Kidney (tissue), 22 donors: ENCODE measurements at places on chromosomes 7 and 10. TPM values are rescaled to one million over a fixed set of nuclear protein-coding genes. Genes with fewer than 3 reads are reported as not detected.

The HYAL4 gene
- not detected for total RNA-seq

The LAMB4 gene
- total RNA-seq, result 1.2 TPM

The GIMAP8 gene
- 24.3 TPM for total RNA-seq

The AQP1 gene
- total RNA-seq, result 291 TPM

The DOCK1 gene
- 81.7 TPM for total RNA-seq

The NPSR1 gene
- total RNA-seq, result not detected

DNA sequence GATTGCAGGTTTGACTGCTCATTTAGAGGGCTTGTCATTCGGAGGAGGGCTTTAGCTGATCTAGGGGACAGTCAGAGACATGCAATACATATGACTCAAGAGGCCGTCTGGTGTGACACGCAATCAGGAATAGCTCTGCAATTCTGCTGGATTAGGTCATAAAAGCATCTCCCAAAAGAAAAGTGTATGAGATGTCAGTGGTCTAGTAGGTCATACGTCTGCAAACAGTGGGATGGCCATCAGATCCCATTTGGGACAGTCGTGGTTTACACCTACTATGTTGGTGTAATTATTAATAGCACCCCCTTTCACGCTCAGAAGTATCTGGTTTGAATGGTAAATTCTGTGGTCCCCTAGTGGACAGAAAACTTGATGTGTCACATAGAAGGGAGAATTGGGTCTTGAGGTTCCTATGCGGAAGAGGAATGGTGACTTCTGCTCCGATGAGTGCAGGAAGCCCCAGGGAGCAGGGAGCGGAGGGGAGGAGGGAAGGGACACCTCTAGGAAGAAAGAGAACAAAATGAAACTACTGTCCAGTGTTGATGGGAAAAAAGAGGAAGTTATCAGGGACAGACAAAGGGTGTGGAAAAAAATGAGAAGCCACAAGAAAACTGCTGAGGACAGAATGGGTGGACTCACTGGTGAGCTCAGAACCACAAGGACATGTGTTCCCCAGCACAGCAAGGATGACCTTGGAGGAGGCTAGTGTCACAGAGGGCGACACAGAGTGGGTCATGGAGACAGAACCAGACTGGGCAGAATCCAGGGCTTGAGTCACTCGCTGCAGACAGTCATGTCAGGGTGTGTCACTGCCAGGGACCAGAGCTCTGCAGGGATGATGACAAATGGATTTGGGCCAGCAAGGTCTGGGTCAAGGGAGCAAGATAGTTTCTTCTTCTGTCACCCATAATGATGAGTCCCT, 59.9 kb downstream of the MAP3K8 start:
- no peaks in the 10 kb centered on the region for H3K4me1 ChIP-seq
- DNase-seq, result no peak
- H3K36me3 ChIP-seq, result no peaks in the 10 kb centered on the region
- no peak overlapping the region for H3K4me3 ChIP-seq

- no peaks in the 10 kb centered on the region for H3K36me3 ChIP-seq
- DNase-seq, result peak; percentile 35
- no peaks in the 10 kb centered on the region for H3K4me1 ChIP-seq
- H3K27ac ChIP-seq, result no peak overlapping the region
- no peaks in the 10 kb centered on the region for H3K27me3 ChIP-seq
Observed at GRCh38 chr10:114881901-114882300, 56.1 kb upstream of the TRUB1 start.

- no peaks in the 10 kb centered on the region for H3K27me3 ChIP-seq
- H3K27ac ChIP-seq, result no peak overlapping the region
- peaks cover 10% of the 10 kb centered on the region for H3K4me1 ChIP-seq
- no peaks in the 10 kb centered on the region for H3K36me3 ChIP-seq
- H3K4me3 ChIP-seq, result no peak overlapping the region
Observed at GRCh38 chr10:28805390-28805789, 128.1 kb downstream of the BAMBI start.

- H3K27ac ChIP-seq, result no peak overlapping the region
- no peaks in the 10 kb centered on the region for H3K27me3 ChIP-seq
- H3K36me3 ChIP-seq, result no peaks in the 10 kb centered on the region
- no peak for DNase-seq
- no peak overlapping the region for H3K4me3 ChIP-seq
Observed at GRCh38 chr7:29190349-29191045, 4.1 kb upstream of the CHN2 start.

DNA sequence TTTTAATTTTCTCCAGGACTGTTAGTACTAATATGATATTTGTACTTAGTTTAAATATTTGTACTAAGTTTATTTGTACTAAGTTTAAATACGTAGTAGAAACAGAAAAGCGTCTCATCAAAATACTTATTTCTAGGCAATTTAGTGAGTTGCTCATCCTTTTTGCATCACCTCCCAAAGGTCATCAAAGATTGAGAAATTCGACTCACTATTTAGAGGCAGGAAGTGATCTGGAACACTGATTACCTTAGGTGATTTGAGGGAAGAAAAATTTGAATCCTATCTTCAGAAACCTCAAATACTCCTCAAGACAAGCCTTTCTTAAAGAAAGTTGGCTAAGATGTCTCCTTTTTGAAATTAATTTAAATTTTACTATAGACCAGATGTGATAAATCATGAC, 14.5 kb downstream of the WNT16 start:
- H3K27ac ChIP-seq, result no peak overlapping the region
- no peaks in the 10 kb centered on the region for H3K4me1 ChIP-seq
- DNase-seq, result no peak
- no peaks in the 10 kb centered on the region for H3K27me3 ChIP-seq

GRCh38 chr10:71912431-71912830, 51.8 kb upstream of the CHST3 start:
- no peaks in the 10 kb centered on the region for H3K36me3 ChIP-seq
- DNase-seq, result no peak
- H3K27me3 ChIP-seq, result no peaks in the 10 kb centered on the region
- no peak overlapping the region for H3K4me3 ChIP-seq
- no peaks in the 10 kb centered on the region for H3K4me1 ChIP-seq

DNA sequence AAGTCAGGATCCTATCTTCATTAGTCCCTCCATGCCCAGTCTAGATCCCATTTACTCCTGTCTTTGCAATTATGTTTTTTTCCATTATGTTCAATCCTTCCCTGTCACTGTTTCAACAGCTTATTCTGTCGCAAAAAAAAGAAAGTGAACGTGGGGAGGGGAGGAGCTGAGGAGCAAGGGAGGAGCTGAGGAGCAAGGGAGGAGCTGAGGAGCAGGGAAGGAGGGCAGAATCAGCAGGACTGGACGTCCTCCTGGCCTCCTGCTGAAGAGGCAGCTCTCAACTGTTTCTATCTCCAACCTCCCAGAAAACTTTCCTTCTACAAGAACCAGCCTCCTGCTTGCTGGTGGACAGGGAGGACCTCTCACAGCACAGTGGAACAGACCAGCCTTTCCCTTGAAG, 26.0 kb downstream of the LARP4B start:
- no peaks in the 10 kb centered on the region for H3K36me3 ChIP-seq
- H3K27me3 ChIP-seq, result no peaks in the 10 kb centered on the region
- DNase-seq, result no peak
- H3K4me1 ChIP-seq, result peaks cover 9% of the 10 kb centered on the region
- H3K27ac ChIP-seq, result no peak overlapping the region
- H3K4me3 ChIP-seq, result no peak overlapping the region

GRCh38 chr10:91555455-91555854, 77.4 kb downstream of the PPP1R3C start:
- H3K27ac ChIP-seq, result no peak overlapping the region
- peaks cover 13% of the 10 kb centered on the region for H3K4me1 ChIP-seq
- no peaks in the 10 kb centered on the region for H3K27me3 ChIP-seq
- no peak for DNase-seq
- H3K36me3 ChIP-seq, result no peaks in the 10 kb centered on the region

DNA sequence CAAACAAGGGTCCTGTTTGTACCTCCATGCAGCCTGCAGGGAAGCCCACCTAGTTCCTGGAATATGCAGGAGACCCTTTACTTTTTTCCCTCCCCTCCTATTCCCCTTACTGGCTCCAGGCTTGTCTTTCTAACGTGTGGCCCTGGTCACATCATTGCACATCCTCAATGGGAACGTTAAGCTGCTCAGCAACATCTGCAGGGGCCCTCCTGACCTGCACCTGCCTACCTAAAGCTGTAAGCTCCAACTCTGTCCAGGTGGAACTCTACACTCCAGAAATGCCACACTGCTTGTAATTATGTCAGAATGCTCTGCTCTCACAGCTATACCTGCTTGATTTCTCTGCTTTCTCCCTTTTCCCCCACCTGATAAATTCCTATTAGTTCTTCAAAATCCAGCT, 72.1 kb downstream of the ARMC3 start:
- DNase-seq, result no peak
- H3K36me3 ChIP-seq, result no peaks in the 10 kb centered on the region
- no peaks in the 10 kb centered on the region for H3K27me3 ChIP-seq
- no peak overlapping the region for H3K4me3 ChIP-seq
- H3K27ac ChIP-seq, result no peak overlapping the region
- no peaks in the 10 kb centered on the region for H3K4me1 ChIP-seq

DNA sequence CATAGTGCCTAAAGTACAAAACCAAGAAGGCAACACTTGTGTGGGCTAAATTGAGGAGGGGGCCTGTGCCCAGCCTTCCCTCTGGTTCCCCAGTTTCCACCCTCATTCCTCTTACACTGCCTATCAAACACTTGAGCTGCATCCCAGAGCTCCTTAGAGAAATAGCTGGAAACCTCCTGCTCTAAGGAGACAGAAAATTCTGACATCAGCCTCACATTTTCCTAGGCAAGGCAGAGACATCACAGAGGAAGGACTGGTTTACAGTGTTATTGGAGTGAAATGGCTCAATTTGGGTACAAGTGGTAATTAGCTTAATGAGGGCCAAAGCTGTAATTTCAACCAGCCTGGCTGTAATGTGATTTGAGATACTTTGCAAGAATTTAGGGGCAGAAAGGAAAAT, 192.3 kb upstream of the AOAH start:
- DNase-seq, result no peak
- H3K27ac ChIP-seq, result no peak overlapping the region
- H3K36me3 ChIP-seq, result no peaks in the 10 kb centered on the region
- no peak overlapping the region for H3K4me3 ChIP-seq
- H3K4me1 ChIP-seq, result no peaks in the 10 kb centered on the region

GRCh38 chr7:151572136-151572535, 52.4 kb upstream of the RHEB start:
- peaks cover 2% of the 10 kb centered on the region for H3K36me3 ChIP-seq
- no peaks in the 10 kb centered on the region for H3K27me3 ChIP-seq
- H3K4me3 ChIP-seq, result no peak overlapping the region
- no peak for DNase-seq
- peaks cover 2% of the 10 kb centered on the region for H3K4me1 ChIP-seq
- H3K27ac ChIP-seq, result no peak overlapping the region

- no peaks in the 10 kb centered on the region for H3K27me3 ChIP-seq
- H3K36me3 ChIP-seq, result no peaks in the 10 kb centered on the region
- no peak overlapping the region for H3K4me3 ChIP-seq
- DNase-seq, result peak; percentile 34
- peaks cover 4% of the 10 kb centered on the region for H3K4me1 ChIP-seq
- H3K27ac ChIP-seq, result no peak overlapping the region
Observed at GRCh38 chr10:78980354-78980753, 88.4 kb upstream of the ZMIZ1 start.

- no peak overlapping the region for H3K4me3 ChIP-seq
- no peaks in the 10 kb centered on the region for H3K27me3 ChIP-seq
- peaks cover 5% of the 10 kb centered on the region for H3K4me1 ChIP-seq
- peak; percentile 84 for DNase-seq
- no peak overlapping the region for H3K27ac ChIP-seq
- no peaks in the 10 kb centered on the region for H3K36me3 ChIP-seq
Observed at GRCh38 chr7:25659841-25660240, 431.6 kb upstream of the NPVF start.

DNA sequence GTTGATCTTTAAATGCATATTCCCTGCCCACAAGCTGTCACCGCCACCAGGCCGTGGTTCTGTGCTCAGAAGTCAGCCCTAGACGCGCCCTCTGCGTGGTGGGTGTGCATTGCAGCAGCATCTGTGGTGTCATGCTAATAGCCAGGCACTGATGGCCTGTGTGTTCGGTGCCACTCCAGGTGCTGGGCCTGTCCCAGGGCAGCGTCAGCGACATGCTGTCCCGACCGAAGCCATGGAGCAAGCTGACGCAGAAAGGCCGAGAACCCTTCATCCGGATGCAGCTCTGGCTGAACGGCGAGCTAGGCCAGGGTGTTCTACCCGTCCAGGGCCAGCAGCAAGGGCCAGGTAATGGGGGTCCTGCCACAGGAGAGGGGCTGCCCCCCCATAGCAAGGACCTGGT, 82.5 kb upstream of the SH2B2 start:
- peaks cover 35% of the 10 kb centered on the region for H3K36me3 ChIP-seq
- H3K4me3 ChIP-seq, result no peak overlapping the region
- no peaks in the 10 kb centered on the region for H3K27me3 ChIP-seq
- no peak for DNase-seq
- peaks cover 3% of the 10 kb centered on the region for H3K4me1 ChIP-seq
- no peak overlapping the region for H3K27ac ChIP-seq

GRCh38 chr10:114408112-114408967, 4.0 kb upstream of the AFAP1L2 start:
- no peak for DNase-seq
- H3K36me3 ChIP-seq, result no peaks in the 10 kb centered on the region
- H3K4me1 ChIP-seq, result peaks cover 11% of the 10 kb centered on the region
- no peak overlapping the region for H3K4me3 ChIP-seq

DNA sequence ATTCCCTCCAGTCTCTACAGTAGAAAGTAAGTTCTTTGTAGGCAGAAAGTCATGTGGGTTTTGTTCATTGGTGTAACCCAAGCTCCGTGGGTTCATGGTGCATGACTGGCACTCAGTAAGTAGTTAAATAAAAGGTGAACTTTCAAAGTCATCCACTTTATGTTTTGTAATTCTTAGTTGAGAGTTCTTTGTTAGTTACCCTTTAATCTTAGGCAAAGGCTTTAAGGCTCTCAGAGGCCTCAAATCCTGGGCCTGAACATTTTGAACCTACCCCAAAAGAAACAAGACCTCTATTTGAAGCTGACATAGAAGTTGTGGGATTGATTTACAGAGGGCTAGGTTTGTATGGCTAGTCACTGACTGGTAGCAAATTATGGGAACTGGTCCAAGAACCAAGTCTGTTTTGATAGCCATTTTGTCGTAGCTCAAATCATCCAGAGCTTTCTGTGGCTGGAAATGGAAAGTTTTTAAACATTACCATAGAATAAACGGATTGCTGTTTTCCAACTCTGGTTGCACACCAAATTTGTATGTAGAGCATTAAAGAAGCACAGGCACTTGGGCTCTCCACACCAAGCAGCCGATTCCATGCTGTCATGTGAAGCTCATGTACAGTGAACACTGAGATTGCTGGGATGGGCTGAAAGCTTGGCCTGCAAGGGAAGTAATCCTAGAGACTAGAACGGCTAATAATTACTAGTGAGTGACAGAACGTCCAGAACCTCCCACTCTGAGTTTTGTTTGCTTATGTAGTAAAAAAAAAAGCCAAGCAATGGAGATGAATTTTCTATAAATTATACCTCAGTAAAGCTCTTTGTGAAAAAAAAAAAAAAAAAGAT, 53.5 kb downstream of the DENND11 start:
- H3K4me3 ChIP-seq, result no peak overlapping the region
- H3K4me1 ChIP-seq, result peaks cover 11% of the 10 kb centered on the region
- peak overlapping the region; percentile 83 for H3K27ac ChIP-seq
- peaks cover 7% of the 10 kb centered on the region for H3K36me3 ChIP-seq
- DNase-seq, result peak; percentile 35

GRCh38 chr7:156989766-156990535, 20.5 kb downstream of the MNX1 start:
- no peaks in the 10 kb centered on the region for H3K4me1 ChIP-seq
- H3K4me3 ChIP-seq, result no peak overlapping the region
- H3K27me3 ChIP-seq, result no peaks in the 10 kb centered on the region
- H3K36me3 ChIP-seq, result no peaks in the 10 kb centered on the region
- DNase-seq, result no peak
